Left ventricle myocardium superior (tissue), 1 donor: ENCODE measurements at places on chromosomes 1 and 21. TPM values are rescaled to one million over a fixed set of nuclear protein-coding genes. Genes with fewer than 3 reads are reported as not detected.

Gene ARHGAP30
- total RNA-seq = 3.7 TPM

- no peak for DNase-seq
Measured at GRCh38 chr1:32126770-32127169, 18.9 kb downstream of the KPNA6 start.

Gene LIN28A
- not detected for total RNA-seq

Gene TMEM183A
- total RNA-seq = 24.3 TPM

Gene GSTM5
- total RNA-seq = 2.6 TPM

Gene OTUD7B
- 23.0 TPM for total RNA-seq

GRCh38 chr1:43331688-43332087 is 5.9 kb upstream of the MPL start:
- no peak for DNase-seq

Gene LELP1
- total RNA-seq = not detected

Gene RBM11
- total RNA-seq = not detected

Gene AADACL4
- not detected for total RNA-seq

Gene RIIAD1
- 4.4 TPM for total RNA-seq

Gene TRIM62
- 2.0 TPM for total RNA-seq

Gene C1orf226
- total RNA-seq = 5.8 TPM

Gene TPTE
- not detected for total RNA-seq

GRCh38 chr1:233144434-233144833 is 151.1 kb downstream of the PCNX2 start:
- DNase-seq = no peak

GRCh38 chr1:214455971-214456867 is 95.2 kb downstream of the PTPN14 start:
- no peak for DNase-seq

- no peak for DNase-seq
Measured at GRCh38 chr1:170145061-170145460, 698 bp upstream of the NTMT2 start.

DNA sequence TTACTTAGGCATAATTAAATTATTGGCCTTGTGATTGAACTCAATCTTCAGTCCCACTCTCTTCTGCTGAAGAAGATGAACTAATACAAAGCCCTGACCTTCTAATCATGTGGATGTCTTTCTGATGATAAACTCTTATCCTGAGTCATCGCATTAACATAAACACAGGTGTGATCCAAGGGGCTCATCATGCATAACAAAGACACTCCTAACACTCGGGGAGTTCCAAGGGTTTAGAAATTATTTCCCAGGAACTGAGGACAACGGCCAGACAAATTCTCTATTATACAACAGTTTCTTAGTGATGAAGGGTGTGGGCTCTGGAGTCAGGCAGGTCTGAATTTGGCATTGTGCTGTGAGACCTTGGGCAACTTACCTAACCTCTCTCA is 18.0 kb downstream of the DUSP10 start:
- no peak for DNase-seq

Gene CD244
- 0.27 TPM for total RNA-seq

GRCh38 chr1:174931214-174931613 is 68.5 kb upstream of the CACYBP start:
- DNase-seq = no peak

DNA sequence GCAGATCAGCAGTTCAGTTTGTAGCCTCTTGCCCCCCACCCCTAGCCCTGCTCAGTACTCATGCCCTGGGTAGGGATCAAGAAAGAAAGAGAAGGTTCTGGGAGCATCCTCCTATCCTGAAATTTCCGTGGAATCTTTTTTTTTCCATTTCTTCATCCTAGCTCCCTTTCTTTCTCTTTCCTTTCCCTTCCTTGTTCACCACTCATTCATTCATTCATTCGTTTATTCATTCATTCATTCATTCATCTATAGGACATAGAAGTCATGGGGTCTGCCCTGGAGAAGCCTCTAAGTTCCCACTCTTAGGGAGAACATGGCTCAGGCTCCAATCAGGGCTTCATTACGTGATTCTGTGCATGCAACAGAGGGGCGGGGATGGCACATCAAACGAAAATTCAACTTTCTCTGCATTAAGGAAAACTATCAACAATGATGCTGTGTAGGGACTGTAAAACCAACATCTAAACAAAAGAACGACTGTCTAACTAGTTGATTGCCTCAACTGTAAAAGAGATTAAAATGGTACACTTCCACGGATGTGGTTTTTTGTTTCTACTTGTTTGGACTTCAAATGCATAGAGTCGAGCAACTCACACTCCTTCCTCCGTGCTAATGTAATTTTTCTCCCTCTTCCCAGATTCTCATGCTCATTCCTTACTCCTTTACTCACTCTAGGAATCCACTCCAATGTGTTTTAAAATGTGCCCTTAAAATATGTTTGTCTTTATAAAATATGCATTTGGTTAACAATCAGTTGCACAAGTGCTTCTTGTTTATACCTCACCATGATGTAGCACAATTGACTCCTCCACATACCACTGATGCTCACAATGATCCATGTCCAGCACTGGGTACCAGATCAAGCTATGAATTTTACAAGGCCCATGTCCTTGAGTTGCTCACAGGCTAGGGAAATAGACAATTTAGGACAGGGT is 101.2 kb upstream of the SLC2A1 start:
- no peak for DNase-seq

DNA sequence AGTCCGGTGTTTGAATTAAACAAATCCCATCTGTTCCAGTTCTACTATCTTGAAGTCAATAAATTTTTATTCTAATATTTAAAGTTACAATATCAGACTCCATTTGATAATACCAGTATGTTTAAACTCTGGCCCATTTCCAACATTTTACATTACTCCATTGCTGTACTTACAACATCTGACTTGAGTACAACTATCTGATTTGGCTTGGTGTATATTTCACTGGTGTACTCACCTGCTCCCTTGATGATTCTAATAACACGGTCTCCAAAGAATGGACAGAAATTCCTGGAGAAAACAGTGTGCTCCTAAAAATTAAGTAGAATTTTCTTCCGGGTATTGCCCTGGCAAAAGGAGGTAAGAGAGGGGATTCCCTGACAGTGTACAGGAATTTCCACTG is 680.5 kb upstream of the ADAMTS5 start:
- no peak for DNase-seq

DNA sequence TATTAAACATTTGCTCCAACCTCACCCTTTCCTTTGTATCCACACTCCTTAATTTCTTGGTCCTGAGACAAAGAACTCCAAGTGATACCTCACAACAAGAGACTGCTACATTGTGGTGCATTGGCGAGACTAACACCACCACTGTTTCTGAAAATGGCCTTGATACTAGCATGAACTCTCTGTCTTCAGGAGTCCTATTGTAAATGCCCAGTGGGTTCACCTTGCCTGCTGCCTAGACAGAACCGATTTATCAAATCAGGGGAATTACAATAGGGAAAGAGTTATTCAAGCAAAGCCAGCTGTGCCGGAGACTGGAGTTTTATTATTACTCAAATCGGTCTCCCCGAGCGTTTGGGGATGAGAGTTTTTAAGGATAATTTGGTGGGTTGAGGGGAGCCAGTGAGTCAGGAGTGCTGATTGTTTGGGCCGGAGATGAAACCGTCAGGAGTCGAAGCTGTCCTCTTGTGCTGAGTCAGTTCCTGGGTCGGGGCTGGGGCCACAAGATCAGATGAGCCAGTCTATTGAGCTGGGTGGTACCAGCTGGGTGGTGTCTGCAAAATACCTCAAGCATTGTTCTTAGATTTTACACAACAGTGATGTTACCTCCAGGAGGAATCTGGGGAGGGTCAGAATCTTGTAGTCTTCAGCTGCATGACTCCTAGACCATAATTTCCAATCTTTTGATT is 83.1 kb downstream of the DESI2 start:
- DNase-seq = no peak

DNA sequence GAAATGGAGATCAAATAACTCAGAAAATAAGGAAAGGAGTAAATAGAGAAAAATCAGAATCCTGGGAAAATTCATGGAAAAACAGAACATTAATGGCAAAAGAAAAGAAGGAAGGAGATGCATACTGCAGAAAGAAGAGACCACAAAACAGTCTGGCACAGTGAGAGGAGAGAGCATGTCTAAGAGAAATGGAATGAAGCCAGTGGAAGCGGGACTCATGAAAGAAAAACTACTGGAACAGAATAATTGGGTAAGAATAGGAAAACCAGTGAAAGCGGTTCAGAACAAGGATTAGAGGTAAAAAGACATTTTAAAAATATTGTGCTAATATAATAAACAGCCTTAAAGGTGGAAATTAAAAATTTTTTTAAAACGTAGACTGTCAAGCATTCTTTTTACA is 93.6 kb upstream of the GREM2 start:
- DNase-seq = no peak

- no peak for DNase-seq
Measured at GRCh38 chr1:42928859-42929258, 29.8 kb downstream of the SLC2A1 start.

DNA sequence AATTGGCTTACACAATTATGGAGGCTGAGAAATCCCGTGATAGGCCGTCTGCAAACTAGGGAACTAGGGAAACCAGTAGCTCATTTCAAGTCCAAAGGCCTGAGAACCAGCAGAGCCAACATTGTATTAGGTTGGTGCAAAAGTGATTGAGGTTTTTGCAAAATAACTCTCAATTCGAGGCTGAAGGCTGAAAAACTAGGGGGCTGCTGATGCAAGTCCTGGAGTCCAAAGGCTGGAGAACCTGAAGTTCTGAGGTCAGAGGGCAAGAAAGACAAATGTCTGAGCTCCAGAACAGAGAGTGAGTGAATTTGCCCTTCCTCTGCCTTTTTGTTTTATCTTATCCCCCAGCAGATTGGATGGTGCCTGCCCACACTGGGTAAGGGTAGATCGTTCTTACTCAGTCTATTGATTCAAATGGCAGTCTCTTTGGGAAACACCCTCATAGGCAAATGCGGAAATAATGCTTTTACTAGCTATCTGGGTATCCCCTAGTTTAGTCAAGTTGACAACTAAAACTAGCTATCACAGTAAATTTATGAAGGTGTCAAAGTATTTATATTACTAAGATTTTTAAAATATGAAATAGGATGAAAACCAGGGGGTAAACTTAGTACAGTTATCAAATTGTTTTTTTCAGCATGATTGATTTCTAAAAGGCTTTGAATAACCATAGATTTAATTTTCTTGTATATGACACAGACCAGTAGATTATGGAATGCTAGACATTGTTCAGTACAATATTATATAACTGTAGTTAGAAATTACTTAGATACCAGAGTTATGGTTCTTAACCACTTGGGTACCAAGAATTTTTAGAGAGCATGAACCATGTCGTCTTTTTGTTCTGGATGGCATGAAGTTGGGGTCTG is 15.4 kb downstream of the RABGAP1L start:
- DNase-seq = no peak

GRCh38 chr1:224092601-224093000 is 21.3 kb upstream of the FBXO28 start:
- no peak for DNase-seq

Gene FABP3
- 4,698 TPM for total RNA-seq

Gene KCNE2
- not detected for total RNA-seq

- no peak for DNase-seq
Measured at GRCh38 chr1:202656057-202656456, 54.2 kb downstream of the SYT2 start.

Gene LCE2B
- not detected for total RNA-seq

Gene AK2
- 121 TPM for total RNA-seq

- DNase-seq = no peak
Measured at GRCh38 chr1:168372307-168372706, 91.6 kb downstream of the TBX19 start.
